Uterus (tissue), 4 donors: ENCODE measurements at places on chromosomes 5 and 9. TPM values are rescaled to one million over a fixed set of nuclear protein-coding genes. Genes with fewer than 3 reads are reported as not detected.
A peak's percentile ranks its signal among the peaks of the same experiment; 100 is the strongest.

AGXT2 gene
- total RNA-seq, result not detected

TMEM215 gene
- not detected for total RNA-seq

PCDHA10 gene
- total RNA-seq, result 2.8 TPM

LHX6 gene
- 5.0 TPM for total RNA-seq

- H3K27ac ChIP-seq, result no peak overlapping the region
- H3K4me1 ChIP-seq, result no peaks in the 10 kb centered on the region
- no peak for DNase-seq
- H3K4me3 ChIP-seq, result no peak overlapping the region
- no peaks in the 10 kb centered on the region for H3K27me3 ChIP-seq
Measured at GRCh38 chr5:102627315-102627714, 127.8 kb upstream of the PAM start.

DNA sequence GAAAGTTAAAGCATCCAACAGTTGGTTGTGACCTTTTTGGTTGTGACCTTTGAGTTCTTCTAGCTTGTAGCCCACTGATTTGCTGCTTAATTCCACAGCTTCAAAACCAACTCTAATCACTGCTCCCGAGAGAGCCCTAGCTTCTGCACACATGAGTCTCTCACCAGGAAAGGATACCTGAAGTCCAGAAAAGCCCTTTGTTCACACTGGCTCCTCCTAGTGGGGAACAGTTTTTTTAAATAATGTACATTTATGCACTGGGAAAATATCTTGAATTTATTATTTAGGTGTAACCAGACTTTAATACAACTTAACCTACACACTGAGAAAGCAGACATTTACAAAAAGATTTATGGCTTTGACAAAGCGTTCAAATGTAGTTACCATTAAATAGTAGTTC lies 120.2 kb upstream of the CCDC152 start:
- DNase-seq, result no peak
- no peaks in the 10 kb centered on the region for H3K36me3 ChIP-seq
- H3K27me3 ChIP-seq, result no peaks in the 10 kb centered on the region
- H3K4me3 ChIP-seq, result no peak overlapping the region
- H3K27ac ChIP-seq, result no peak overlapping the region
- H3K4me1 ChIP-seq, result no peaks in the 10 kb centered on the region

- no peaks in the 10 kb centered on the region for H3K27me3 ChIP-seq
- DNase-seq, result no peak
- no peak overlapping the region for H3K27ac ChIP-seq
- no peaks in the 10 kb centered on the region for H3K36me3 ChIP-seq
- H3K4me1 ChIP-seq, result no peaks in the 10 kb centered on the region
- H3K4me3 ChIP-seq, result no peak overlapping the region
Measured at GRCh38 chr5:153476767-153477166, 13.7 kb upstream of the GRIA1 start.

DNA sequence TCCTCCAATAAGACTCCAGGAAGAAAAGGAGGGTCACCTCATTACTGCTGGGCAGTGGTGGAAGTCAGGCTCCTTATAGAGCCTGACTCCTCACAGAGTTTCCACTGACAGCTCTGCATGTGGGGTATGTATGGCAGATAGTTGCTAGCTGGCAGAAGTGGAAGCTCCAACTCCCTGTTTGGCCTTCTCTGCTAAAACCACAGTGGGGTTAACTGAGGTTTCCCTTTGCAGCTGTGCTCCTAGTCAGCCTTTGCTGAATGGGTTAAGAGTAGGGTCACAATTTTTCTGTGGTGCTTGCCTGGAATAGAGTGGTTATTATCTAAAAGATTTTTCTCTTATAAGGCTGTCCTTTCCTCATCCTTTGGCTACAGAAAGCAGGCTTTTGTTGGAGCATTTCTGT lies 327.5 kb downstream of the FBXL17 start:
- H3K4me1 ChIP-seq, result no peaks in the 10 kb centered on the region
- no peak for DNase-seq
- H3K27ac ChIP-seq, result no peak overlapping the region
- no peaks in the 10 kb centered on the region for H3K36me3 ChIP-seq
- no peak overlapping the region for H3K4me3 ChIP-seq

GRCh38 chr5:16659536-16659935 lies 42.7 kb upstream of the RETREG1 start:
- no peaks in the 10 kb centered on the region for H3K36me3 ChIP-seq
- H3K4me1 ChIP-seq, result no peaks in the 10 kb centered on the region
- DNase-seq, result no peak
- no peak overlapping the region for H3K27ac ChIP-seq
- no peak overlapping the region for H3K4me3 ChIP-seq
- H3K27me3 ChIP-seq, result no peaks in the 10 kb centered on the region

DNA sequence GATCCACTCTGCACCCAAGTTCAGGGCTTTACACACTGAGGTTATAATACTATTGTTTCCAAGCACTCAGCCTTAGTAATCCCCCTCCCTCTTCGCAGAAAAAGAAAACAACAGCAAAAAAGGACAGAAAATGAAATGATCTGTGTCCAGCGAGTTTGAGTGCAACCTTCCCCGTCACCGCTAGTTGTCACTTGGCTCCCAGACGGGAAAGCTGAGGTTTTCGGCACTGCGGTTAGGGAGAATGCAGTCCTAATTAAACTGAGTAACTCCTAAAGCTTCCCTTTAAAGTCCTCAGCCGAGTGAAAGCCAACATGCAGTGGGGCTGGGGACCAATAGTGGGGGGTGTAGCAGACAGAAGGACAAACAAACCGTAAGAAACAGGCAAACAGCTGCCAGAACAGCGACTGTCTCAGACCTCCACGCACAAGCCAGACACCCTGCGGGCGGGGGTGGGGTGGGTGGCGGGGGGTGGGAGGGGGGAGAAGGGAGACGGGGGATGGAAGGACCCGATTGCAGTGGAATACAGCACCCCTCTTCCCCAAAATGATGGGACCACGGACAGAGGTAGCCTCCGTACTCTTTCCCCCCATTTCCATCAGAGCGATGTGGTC lies 680 bp downstream of the GLRA1 start:
- H3K4me3 ChIP-seq, result no peak overlapping the region
- no peaks in the 10 kb centered on the region for H3K4me1 ChIP-seq
- H3K36me3 ChIP-seq, result no peaks in the 10 kb centered on the region
- no peak overlapping the region for H3K27ac ChIP-seq

- H3K36me3 ChIP-seq, result no peaks in the 10 kb centered on the region
- no peak overlapping the region for H3K27ac ChIP-seq
- no peak overlapping the region for H3K4me3 ChIP-seq
- no peak for DNase-seq
Measured at GRCh38 chr9:125066839-125067619, 76.3 kb downstream of the SCAI start.

DNA sequence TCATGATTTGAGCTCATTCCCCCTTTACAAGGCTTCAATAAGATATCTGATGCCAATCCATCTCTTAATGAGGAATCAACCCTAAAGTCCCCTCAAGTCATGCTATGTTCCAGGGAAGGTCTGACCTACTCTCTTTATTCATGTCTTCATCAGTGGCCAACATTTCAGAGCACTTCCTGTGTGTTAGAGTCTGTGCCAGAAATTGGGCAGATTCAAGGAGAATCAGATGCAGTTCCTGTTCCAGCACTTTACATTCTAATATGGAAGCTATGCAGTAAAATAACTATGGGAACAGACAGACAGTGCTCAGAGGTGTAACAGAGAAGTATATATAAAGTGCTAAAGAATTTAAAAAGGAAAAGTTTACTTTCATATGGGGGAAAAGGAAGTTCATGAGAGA lies 193.4 kb upstream of the NR4A3 start:
- no peak overlapping the region for H3K4me3 ChIP-seq
- no peaks in the 10 kb centered on the region for H3K36me3 ChIP-seq
- H3K27ac ChIP-seq, result no peak overlapping the region

- H3K4me1 ChIP-seq, result no peaks in the 10 kb centered on the region
- no peaks in the 10 kb centered on the region for H3K36me3 ChIP-seq
- peak overlapping the region; percentile 93 for H3K27ac ChIP-seq
- DNase-seq, result no peak
- no peaks in the 10 kb centered on the region for H3K27me3 ChIP-seq
Measured at GRCh38 chr9:111897601-111898137, 1.1 kb downstream of the UGCG start.

DNA sequence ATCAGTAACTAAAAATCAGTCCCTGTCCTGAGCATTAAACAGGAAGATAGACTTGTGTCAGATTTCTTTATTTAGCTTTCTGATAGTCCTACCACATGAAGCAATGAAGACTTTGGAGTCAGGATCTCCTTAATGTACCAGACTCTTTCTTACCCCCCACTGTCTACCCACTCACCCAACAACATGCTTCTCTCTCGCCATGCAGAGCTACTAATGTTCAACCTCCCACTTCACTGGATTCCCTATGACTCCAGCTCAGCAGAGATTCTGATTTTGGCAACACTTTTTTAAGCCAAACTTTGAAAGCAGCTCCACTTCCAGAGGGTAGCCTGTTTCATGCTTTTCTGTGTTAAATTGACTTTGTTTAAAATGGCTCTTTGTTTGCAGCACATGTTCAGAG lies 50.8 kb downstream of the GPR21 start:
- no peaks in the 10 kb centered on the region for H3K27me3 ChIP-seq
- no peak for DNase-seq
- H3K36me3 ChIP-seq, result no peaks in the 10 kb centered on the region
- no peaks in the 10 kb centered on the region for H3K4me1 ChIP-seq

- H3K36me3 ChIP-seq, result no peaks in the 10 kb centered on the region
- no peaks in the 10 kb centered on the region for H3K4me1 ChIP-seq
- H3K27ac ChIP-seq, result no peak overlapping the region
Measured at GRCh38 chr5:83441747-83442146, 29.8 kb upstream of the VCAN start.

DNA sequence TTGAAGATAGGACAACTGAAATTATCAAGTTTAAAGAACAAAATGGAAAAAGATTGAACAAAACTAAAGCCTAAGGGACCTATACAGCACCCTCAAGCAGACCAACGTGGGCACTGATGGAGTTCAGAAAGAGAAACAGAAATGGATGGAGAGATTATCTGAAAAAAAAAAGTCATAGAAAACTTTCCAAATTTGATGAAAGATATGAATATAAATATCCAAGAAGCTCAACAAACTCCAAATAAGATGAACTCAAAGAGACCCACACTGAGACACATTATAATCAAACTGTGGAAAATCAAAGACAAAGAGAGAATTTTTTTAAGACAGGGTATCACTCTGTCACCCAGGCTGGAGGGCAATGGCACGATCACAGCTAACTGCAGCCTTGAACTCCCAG lies 128.6 kb upstream of the PUM3 start:
- no peak overlapping the region for H3K27ac ChIP-seq
- no peaks in the 10 kb centered on the region for H3K27me3 ChIP-seq
- no peaks in the 10 kb centered on the region for H3K4me1 ChIP-seq

DNA sequence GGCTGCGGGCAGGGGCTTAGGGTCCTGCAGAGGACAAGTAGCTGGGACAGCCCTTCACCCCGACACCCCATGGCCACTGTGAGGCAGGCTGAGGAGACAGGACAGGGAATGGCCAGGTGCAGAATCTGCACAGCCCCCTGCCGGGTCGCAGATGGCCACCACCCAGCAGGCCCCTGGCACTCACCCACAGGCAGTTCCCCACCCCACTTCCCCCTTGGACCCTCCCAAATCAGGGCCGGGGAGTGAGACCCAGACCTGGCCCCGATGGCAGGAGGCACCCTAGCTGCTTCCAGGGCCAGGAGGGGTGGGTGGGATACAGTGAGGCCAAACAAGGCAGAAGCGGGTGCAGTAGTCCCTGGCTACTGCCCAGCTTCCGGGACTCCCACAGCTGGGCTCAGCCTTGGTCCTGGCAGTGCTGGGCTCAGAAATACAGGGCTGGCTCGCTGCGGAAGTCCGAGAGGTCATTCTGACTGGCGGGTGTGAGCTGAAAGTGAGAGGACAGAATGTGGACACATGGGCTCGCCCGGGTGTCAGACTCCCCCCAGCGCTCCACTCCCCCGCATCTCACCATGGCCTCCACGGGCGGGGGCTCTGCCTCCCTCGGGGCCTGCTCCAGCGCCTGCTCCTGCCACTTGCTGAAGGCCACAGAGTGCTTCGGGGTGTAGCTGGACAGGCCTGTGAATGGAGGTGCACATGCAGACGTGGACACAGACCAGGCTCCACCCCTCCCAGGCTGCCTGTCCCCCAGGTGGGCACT lies 3.4 kb downstream of the SSNA1 start:
- H3K4me1 ChIP-seq, result peaks cover 16% of the 10 kb centered on the region
- DNase-seq, result no peak
- H3K27me3 ChIP-seq, result no peaks in the 10 kb centered on the region
- H3K4me3 ChIP-seq, result no peak overlapping the region
- H3K36me3 ChIP-seq, result no peaks in the 10 kb centered on the region

GRCh38 chr9:16824545-16825330 lies 45.7 kb downstream of the BNC2 start:
- no peaks in the 10 kb centered on the region for H3K27me3 ChIP-seq
- no peak for DNase-seq
- no peak overlapping the region for H3K4me3 ChIP-seq
- H3K27ac ChIP-seq, result peak overlapping the region; percentile 36
- no peaks in the 10 kb centered on the region for H3K36me3 ChIP-seq

GRCh38 chr9:116243708-116244107 lies 90.1 kb downstream of the PAPPA start:
- no peak overlapping the region for H3K27ac ChIP-seq
- H3K36me3 ChIP-seq, result no peaks in the 10 kb centered on the region
- no peaks in the 10 kb centered on the region for H3K27me3 ChIP-seq
- H3K4me3 ChIP-seq, result no peak overlapping the region
- no peaks in the 10 kb centered on the region for H3K4me1 ChIP-seq
- DNase-seq, result no peak
